GM03348 (cell line): ENCODE measurements at places on chromosomes 7 and 10.

GRCh38 chr7:47940088-47941013 is 7.9 kb downstream of the PKD1L1 start:
- peak; percentile 94 for DNase-seq

DNA sequence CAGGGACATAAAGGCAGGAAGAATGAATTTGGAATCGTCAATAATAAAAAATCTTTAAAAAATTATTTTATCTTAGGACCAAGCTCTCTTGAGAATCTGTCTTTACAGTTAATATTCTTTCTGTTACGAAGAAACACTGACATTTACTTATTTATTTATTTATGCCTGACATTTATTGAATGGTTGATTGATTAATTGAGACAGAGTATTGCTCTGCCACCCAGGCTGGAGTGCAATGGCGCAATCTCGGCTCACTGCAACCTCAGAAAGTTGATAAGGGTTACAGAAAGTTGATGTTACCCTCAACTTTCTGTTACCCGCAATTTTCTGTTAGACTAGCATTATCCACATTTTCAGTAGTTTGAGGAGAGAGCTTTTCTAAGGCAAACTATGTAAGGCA is 70.1 kb downstream of the CHCHD3 start:
- no peak for DNase-seq

DNA sequence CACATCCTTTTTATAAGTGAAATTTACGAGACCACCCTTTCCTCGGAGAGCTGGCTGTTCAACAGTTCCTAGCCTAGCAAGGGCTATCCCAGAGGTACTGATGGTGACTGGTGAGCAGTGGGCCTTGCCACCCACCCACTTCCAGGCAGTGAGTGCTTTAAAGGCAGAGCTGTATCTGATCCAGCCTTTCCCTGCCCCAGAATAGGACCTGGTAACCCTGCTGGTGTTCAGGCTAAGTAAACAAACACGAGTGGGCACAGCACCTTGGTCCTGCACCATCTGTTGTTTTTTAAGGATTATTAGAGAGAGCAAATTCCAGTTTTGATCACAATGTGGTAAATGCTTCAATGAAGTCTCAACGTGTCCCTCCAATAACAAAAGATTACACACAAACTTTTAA is 75.7 kb downstream of the COBL start:
- DNase-seq, result no peak

- no peak for DNase-seq
Measured at GRCh38 chr7:155961241-155962190, 149.3 kb upstream of the SHH start.

- no peak for DNase-seq
Measured at GRCh38 chr7:118183428-118183785, 557 bp upstream of the LSM8 start.

DNA sequence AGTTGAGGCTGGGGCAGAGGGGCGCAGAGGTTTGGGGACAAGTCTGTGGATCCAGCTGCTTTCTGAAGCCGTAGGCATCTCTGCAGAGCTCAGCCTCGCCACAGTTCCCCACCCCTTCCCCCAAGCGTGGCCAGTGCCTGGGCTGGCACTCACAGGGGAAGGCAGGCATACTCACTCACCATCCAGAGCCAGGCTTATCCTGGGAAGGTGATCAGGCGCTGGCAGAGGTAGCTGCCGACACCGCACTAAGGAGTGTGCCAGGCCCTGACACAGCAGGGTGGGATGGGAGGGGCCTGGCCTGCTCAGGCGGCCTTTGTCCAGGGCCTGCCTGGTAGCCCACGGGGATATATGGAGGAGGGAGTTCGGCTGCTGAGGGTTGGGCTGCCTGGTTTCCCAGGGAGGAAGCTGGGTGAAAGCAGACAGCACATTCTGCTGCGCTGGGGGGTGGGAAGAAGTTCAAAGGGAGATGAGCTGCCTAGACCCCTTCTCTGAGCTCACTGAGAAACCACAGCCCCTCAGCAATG is 15.9 kb downstream of the VSIR start:
- DNase-seq, result no peak
